ENCODE measurements at places on chromosomes 2 and 18.
A peak's percentile ranks its signal among the peaks of the same experiment; 100 is the strongest.

DNA sequence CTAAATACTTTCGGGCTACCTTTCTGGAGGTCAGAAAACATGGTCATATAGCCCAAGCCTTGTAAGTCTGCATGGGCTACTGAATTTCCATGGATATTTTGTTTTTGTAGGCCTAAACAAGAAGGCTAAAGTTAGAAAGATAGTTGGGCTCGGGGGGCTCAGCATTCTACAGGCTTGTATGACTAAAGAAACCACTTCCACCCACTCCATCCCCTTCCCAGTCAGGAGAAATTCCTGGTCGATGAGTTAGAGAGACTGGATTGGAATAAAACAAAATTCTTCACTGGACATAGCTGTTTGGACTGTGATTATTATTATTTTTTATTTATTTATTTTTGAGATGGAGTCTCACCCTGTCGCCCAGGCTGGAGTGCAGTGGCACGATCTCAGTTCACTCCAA lies 539.4 kb upstream of the TNP1 start:
- DNase-seq: peak; percentile 51

DNA sequence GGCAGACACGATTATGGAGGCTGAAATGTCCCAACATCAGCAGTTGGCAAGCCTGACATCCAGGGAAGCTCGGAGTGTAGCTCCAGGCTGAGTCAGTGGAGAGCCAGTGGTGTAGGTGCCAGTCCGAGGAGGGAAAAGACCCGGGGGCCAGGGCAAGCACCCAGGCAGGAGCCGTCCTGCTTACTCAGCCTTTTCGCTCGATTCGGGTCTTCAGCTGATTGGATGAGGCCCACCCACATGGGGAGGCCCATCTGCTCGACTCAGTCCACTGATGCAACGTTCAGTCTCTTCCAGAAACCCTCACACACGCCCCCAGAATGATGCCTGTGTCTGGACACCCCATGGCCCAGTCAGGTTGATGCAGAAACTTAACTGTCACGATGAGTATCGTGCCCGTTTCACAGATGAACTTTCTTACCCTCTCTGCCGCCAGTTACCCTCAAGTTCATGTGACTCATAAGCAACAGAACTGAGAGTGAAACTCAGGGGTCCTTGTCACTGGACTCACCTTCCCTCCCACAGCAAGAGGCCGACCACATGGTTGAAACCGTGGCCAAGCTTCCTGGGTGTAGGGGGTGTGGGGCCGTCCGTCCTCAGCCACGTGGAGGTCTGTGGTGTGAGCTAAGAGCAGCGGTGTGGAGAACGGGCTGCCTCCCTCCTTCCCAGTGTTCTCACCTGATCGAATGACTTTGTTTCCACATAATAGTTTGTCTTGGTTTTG lies 197.4 kb upstream of the HDAC4 start:
- DNase-seq: no peak

DNA sequence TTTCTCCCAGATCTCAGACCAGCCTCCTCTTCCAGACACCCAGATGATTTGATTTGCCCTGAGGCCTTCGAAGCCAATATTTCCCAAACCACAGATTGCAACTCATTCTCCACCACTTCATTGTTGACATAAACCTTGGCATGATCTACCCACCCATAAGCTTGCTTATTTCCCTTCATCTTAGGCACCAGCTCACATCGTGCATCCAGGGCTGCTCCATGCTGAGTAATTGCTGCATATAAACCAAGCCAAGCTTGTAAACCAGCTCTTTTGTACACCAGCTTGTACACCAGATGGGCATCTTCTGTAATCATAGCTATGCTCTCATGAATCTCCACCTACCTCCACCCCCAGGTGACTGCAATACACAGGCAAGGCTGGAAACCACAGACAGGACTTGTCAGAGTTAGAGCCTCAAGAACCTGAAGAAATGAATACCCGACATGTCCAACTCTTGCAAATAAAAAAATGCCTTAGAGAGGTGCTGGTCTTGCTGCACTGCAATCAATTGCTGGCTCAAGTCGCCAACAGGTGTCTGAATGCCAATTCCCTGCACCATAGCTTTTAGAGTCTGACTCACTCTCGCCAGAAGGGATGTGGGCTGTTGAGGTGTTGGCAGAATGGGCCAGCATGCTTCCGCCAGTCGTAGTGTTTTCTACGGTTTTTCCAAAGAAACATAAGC lies 31.5 kb downstream of the TRABD2A start:
- no peak for DNase-seq

DNA sequence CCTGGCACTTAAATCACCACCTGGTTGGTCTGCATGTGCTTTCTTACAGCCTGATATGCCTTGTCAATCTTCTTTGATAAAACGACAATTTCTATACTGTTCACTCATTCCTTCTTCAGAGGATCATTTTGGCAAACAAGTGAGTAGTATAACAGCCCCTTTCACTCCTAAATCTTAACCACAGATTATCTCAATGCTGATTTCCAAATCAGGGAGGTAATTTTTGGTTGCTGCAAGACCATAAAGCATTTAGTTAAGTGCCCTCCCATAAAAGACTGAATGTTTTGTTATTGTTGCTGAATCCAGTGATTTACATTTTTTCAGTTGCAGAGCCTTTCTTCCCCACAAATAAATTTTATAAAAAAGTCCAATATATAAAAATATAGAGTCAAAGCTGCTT lies 129.2 kb upstream of the CYP26B1 start:
- DNase-seq: no peak

DNA sequence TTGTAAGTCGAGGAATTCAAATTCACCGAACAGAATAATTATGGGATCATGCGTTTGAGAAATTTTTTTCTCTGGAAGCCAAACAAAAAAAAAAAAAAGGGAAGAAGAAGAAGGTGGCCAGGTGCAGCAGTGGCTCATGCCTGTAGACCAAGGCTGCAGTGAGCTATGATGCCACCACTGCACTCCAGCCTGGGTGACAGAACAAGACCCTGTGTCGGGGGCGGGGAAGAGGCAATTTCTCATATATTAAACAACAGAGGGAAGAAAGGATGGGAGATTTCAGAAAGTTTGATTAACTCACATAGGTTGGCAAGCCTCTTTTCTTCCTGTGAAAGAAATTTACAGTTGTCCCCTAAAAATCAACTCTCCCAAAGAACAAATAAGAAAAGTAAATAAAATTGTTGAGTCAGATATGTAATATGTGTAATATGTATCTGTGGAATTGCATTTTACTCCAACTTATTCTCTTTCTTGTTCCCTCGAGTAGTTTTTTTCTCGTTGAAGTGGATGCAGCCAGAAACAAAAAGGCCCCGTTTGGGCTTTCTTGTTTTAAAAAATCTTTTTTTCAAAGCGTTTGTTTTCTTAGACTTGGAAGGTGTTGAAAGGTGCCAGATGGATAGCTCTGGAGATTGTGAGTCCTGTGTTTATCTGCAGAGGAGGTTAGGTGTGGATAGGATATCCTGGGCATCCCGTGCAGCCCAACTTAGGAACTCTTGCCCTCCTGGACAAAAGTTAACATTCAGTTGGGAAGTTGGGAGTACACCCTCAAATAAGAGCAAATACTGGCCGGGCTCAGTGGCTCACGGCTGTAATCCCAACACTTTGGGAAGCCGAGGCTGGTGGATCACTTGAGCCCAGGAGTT lies 25.4 kb upstream of the FMNL2 start:
- no peak for DNase-seq

- peak; percentile 82 for DNase-seq
Observed at GRCh38 chr2:36339607-36340218, 15.9 kb upstream of the CRIM1 start.

DNA sequence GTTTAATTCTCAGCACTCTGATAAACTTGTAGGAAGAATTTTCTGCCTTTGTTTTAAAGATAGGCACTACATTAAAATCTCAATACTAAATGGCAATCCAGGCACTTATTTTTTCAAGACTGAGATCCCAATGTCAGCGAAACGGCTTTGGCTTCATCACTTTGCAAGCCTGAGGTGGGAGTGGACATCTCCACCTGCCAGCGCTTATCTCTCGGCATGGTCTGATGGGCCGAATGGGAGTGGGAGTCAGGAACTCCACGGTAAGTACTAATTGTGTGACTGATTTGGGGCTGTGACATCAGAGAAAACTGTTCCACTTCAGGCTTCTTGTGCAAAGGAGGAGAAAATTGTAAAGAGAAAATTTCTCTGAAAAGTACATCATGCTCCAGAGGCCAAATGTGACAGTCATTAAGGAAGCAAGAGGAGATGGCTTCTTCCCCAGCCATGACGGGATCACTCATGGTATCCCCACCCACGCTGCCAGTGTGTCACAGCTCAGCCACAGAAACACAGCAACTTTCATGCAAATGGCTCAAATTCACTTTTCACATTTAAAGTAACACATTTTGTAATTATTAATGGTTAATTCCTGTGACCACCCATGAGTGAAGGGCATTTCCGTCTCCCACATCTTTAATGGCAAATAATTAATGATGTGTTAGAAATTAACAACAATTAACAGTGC lies 385.5 kb upstream of the HNRNPA3 start:
- DNase-seq: no peak

GRCh38 chr2:153404792-153405191 lies 73.8 kb downstream of the RPRM start:
- DNase-seq: no peak

DNA sequence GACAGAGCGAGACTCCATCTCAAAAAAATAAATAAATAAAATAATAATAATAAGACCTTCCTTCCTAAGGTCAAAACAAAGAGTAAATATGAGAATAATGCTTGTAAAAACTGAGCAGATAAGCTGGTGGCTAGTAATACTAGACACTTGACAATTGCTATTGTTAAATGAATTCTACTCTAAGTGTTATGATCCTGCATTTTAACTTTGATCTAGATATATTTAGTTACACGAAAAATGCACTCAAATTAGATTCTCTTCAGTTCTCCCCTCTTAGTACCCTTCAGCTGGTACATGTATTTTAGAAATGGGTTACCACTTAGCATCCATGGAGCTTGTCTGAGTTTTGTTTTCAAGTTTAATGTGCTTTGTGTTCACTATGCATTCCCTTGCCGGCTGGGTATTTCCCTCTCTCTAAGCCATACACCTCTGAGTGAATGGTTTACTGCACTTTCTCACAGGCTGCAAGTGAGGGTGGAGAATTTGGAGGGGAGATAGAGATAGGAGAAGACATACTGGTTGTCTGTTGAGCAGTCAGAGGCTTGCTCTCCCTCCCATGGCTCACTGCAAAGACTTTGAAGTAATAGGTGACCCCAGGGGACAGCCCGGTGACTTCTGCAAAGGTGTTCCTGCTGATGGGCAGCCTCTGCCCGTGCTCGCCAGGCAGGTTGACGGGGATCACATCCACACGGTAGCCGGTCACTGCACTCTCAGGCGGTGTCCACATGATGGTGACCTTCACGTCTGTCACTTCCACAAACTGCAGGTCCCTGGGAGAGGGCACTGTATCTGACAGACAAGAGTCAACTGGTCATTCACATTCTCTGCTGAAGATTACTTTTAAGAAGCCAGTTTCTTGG lies 29.9 kb downstream of the FN1 start:
- no peak for DNase-seq

GRCh38 chr2:205510345-205510744 lies 172.0 kb upstream of the NRP2 start:
- no peak for DNase-seq

GRCh38 chr2:207475546-207475945 lies 54.2 kb upstream of the CREB1 start:
- no peak for DNase-seq

- DNase-seq: peak; percentile 62
Observed at GRCh38 chr2:172244419-172245130, 141.9 kb upstream of the DLX2 start.

DNA sequence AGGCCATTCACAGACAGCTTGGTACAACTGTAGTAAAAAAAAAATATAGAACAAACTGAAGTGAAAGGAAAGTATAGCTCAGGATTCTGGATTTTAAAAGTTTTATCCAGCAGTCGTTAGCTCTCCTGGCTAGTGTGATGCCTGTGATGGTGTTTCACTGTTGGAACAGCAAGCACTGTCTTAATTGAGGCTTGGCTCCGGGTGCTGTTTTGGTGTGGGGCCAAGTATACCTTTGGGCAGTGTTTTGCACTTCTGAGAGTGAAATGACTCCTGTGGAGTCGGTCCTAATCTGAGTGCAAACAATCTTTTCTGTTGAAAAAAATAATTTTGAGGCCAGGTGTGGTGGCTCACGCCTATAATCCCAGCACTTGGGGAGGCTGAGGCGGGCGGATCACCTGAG lies 28.7 kb upstream of the RAB1A start:
- DNase-seq: no peak

DNA sequence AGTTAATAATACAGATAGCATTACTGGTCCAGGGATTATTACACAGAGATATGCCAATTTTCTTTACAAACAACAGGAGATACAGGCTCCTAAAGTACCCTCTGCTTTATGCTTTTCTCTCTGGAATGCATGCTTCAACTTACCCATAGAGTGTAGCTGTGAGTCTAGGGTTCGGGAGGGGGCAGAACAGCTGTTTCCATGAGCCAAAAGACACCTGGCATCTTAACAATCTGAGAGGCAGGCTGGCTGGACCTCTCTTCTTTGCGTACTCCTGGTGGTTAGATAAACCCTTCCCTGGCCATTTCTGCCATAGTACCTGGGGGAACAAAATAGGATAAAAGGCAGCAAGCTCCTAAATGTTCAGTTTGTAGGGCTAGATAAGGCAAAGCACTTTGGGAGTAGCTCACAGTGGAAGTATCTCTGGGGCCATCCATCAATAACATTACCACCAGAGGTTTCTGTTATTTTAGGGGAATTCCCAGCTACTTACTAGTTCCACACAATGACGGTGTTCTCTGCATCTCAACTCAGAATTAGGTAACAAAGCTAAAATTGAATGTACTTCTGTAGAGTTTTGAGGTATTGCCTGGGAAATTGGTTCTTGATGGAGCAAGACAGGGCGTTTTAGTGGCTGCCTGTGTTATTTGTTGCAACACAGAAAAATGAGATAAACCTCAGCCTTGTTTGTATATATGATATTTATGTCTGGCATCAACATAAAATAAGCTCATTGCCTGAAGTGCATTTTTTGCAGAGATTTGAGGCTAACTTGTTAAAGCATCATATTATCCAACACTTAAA lies 6.2 kb upstream of the CCDC85A start:
- DNase-seq: no peak

DNA sequence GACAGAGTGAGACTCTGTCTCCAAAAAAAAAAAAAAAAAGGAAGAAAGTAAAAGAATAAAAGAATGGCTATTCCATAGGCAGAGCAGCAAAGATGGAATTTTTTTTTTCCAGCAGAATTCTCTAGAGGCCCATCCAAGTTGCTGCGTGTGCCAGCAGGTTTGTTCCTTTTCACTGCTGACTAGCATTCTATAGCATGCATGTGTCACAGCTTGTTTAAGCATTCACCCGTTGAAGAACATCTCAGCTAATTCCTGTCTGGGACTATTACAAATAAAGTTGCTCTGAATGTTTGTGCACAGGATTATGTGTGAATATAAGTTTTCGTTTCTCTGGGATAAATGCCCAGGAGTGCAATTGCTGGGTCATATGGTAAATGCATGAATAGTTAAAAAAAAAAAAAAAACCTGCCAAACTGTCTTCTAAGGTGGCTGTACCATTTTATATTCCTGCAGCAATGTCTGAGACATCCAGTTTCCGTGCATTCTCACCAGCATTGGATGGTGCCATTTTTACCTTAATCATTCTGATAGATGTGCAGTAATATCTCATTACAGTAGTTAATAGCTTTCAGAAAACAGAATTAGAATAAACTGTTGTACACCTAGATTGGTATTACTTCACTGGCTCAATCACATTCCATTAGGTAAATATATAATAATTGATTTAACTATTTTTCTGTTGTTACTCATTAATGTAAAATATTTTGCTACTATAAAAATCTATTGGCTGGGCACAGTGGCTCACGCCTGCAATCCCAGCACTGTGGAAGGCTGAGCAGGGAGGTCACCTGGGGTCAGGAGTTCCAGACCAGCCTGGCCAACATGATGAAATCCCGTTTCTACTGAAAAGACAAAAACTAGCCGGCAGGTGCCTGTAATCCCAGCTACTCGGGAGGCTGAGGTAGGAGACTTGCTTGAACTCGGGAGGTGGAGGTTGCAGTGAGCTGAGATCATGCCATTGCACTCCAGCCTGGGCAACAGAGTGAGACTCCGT lies 47.5 kb upstream of the ASAP2 start:
- DNase-seq: no peak

Measured in iris pigment epithelial cell (primary cell).